Naive thymus-derived CD8-positive, alpha-beta T cell (primary cell): ENCODE measurements at places on chromosomes 11 and 22. TPM values are rescaled to one million over a fixed set of nuclear protein-coding genes. Genes with fewer than 3 reads are reported as not detected.

The PDGFD gene
- 16.3 TPM for polyA plus RNA-seq

GRCh38 chr11:60130496-60130895, 42.0 kb downstream of the MS4A2 start:
- DNase-seq: no peak

DNA sequence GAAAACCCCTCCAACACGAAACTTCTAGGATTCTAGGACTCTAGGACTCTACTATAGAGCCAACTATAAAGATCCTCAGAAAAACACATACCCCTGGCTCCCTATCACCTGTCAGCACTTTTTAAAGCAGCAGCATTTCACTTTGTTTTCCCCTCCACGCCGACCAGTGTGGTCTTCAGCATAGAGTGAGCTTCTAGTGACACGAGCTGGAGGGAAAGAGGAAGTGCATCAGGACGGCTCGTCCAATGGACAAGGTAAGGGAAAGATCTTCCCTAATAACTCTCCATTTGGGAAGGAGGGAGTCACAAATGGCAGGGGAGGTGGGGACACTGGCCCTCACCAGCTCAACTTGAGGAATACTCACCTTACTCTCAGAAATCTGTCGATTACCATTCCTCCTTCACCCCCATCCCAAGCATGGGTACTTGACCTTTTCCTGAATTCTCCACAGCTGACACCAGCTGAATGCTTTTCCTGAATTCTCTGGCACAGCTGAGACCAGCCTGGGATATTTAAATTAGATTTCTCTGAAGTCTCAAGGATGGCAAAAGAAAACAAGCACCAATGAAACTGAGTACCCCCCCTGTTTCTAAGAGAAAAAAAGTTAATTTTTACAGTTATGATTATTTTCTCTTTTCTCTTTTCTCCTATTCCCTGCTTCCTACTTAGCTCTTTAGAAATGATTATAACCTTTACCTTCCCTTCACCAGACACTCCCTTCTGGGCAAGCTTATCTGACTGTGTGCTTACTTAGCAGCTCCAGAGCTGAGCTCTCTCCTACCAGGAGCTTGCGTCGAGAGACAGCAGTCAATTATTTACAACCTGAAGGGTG, 33.3 kb upstream of the NNMT start:
- peak; percentile 25 for DNase-seq

- DNase-seq: no peak
Measured at GRCh38 chr22:29136782-29137700, 64.2 kb downstream of the KREMEN1 start.
